ENCODE measurements at places on chromosomes 16 and 17.

DNA sequence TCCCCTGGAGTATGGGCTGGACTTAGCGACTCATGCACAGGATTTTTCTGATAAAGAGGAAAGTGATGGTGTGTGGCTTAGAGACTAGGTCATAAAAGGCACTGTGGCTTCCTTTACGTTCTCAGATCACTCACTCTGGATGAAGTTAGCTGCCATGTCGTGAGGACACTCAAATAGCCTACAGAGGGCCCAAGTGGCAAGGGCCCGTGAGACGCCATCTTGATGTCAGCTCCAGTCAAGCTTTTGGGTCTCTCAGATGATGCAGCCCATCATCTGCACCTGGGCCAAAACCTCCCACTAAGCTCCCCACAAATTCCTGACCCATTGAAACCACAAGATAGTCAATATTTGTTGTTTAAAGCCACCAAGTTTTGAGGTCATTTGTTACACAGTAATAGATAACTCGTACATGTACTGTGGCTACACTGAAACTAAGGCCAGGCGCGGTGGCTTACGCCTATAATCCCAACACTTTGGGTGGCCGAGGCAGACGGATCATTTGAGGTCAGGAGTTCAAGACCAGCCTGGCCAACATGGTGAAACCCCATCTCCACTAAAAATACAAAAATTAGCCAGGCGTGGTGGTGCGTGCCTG, 14.7 kb downstream of the ST6GALNAC2 start:
- no peak for DNase-seq

DNA sequence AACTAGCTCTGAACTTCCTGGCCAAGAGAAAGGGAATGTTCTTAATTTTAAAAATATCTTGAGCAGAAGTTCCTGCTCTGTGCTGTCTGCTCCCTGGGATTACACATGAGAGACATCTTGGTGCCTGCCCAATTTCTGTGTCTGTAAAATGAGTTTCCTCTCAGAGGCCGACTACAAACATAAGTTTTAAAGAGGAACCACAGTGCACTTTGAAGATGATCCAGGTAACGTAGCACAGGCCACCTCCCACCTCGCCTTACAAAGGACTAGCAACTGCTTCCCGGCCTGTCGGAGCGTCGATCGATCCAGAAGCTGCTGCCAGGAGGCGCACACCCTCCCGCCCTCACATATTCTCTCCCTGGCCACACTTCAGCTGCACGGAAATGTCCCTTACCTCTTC, 55.0 kb upstream of the ATP2A3 start:
- no peak for DNase-seq

- DNase-seq, result no peak
Measured at GRCh38 chr16:86457501-86458148, 52.7 kb upstream of the FOXF1 start.

DNA sequence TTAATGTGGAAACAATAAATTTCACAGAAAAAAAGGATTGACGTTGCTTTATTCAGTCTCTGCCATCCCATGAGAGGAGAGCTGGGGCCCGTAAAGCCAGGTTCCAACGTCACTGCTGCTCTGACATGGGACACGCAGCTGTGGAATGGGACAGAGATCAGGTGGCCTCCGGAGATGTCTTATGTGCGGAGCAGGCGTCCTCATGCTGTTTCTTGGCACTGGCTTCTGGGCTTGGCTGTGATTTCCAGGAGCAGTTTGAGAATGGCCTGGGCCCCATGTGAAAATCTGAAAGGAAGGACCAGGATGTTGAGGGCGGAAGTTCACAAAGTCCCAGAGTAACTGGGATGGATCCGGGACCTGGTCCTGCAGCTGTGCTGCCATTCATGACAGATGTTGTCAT, 32.4 kb downstream of the NDEL1 start:
- DNase-seq, result no peak

- DNase-seq, result no peak
Measured at GRCh38 chr17:27849474-27850185, 43.5 kb downstream of the LYRM9 start.

GRCh38 chr16:78474762-78475161, 375.3 kb downstream of the WWOX start:
- no peak for DNase-seq

GRCh38 chr17:17056156-17056539, 13.9 kb downstream of the MPRIP start:
- DNase-seq, result no peak

- no peak for DNase-seq
Measured at GRCh38 chr17:73902416-73903181, 258.4 kb upstream of the SDK2 start.

DNA sequence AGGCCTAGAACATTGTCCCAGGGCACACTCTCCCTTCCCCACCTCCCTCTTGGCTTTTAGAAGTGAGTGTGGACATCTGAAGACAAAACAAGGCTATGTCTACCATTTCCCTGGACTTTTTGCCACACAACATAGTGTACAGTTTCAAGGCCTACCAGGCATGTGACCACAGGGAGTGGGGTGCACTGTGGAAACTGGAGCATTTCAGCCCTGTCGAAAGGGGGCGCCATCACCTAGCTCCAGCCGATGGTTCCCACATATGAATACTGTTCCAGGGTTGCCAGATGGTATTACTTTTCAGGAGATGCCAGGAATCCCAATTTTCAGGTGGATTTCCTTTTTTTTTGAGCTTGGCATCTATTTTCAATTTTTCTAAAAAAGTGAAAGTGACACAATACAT, 140.7 kb downstream of the KATNIP start:
- peak; percentile 27 for DNase-seq

GRCh38 chr16:22751685-22752084, 62.3 kb upstream of the HS3ST2 start:
- no peak for DNase-seq
